ENCODE measurements at places on chromosomes 12 and 14.

DNA sequence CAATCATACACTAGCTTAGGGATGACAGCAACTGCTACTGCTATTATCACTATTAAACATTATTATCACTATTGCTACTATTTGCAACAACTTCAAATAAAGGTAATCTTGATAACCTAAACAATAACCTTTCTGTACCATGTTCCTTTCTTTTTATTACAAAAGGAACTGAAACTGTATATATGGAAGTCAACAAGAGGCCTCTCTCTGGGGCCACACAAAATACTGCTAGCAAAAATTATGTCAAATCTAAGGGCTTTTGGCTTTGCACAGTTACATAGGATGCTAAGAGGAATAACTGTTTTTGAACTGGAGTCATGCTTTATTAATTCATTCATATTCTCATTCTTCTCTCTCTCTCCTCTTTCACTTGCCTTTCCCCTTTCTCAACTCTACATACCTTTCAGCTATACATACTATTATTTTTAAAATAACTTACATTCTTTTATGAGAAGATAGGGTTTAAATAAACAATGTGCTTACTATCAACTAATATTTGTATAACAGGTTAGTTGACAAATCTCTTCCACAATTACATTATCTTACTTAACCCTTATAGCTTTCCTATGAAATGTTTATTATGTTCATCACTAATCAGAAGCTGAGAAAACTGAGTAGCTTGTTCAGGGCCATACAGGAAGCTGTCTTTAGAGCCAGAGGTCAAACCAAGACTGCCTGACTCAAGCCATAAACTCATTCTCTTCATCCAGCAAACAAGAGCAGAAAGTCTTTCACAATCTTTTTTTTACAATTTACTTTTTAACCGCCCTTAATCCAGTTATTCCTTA lies 25.7 kb downstream of the SPTSSA start:
- DNase-seq = no peak

GRCh38 chr12:47870175-47870781 lies 34.5 kb downstream of the VDR start:
- peak; percentile 56 for DNase-seq

DNA sequence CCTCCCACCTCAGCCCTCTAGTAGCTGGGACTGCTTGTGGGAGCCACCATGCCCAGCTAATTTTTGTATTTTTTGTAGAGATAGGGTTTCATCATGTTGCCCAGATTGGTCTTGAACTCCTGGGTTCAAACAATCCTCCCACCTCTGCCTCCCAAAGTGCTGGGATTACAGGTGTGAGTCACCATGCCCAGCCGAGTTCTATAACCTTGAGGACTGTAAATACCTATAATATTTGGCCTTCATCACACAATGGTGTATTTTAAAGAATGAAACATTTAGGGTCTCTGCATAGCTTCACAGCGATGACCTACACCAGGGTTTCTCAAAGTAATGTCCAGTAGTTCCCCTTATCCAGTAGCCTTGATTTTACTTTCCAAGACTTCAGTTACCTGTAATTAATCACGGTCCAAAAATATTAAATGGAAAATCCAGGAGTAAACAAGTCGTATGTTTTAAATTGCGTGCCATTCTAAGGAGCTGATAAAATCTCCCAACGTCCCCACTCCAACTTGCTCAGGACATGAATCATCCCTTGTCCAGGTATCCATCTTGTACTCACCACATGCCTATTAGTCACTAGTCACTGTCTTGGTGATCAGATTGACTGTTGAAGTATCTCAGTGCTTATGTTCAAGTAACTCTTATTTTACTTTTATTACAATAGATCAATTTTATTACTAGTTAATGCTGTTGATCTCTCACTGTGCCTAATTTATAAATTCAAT lies 368.2 kb downstream of the BTG1 start:
- DNase-seq = peak; percentile 13

DNA sequence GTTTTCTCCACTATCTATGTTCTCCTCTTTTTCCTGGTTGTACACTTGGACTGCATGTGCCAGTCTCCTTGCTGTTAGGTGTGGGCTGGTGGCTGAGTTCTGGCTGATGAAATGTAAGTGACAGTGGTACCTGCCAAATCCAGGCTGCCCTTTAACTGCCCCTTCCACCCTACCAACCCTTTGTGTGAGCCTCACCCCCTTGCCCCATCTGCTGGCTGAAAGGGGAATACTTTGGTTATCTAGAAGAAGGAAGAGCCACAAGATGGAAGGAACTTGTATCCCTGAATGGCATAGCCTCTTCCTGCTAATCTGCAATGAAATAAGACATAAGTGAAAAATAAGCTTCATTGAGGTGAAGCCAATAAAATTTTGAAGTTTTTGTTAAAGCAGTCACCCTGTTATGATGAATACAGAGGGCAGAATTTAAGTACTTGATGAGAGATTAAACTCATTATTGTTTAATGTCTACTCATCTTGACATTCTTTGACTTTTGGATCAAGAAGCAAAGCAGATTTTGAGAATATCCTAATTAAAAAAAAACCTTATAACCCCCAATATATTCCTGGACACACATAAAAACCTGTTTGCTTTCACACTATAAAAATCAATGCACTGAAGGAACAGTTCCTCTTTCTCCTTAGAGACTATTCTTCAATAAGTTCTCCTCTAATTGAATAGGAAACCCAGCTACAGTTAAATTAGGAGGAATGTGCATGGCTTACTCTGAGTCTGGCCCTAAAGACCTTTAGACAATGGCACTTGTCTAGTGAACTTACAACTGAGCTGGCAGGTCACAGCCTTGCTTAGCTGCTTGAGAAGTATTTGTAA lies 262.6 kb upstream of the BTG1 start:
- DNase-seq = peak; percentile 56

- peak; percentile 90 for DNase-seq
These were observed 21.3 kb upstream of the OASL start for GRCh38 chr12:121060149-121061001.

GRCh38 chr14:93090826-93091555 lies 24.7 kb downstream of the ITPK1 start:
- DNase-seq = no peak

- no peak for DNase-seq
These were observed 70.5 kb upstream of the ATP2B1 start for GRCh38 chr12:89779090-89779489.

- no peak for DNase-seq
These were observed 90.8 kb downstream of the SLC38A1 start for GRCh38 chr12:46177837-46178608.

- no peak for DNase-seq
These were observed 146.1 kb upstream of the NOS1 start for GRCh38 chr12:117507548-117507947.

- DNase-seq = no peak
These were observed 183.9 kb downstream of the APAF1 start for GRCh38 chr12:98828802-98829600.

DNA sequence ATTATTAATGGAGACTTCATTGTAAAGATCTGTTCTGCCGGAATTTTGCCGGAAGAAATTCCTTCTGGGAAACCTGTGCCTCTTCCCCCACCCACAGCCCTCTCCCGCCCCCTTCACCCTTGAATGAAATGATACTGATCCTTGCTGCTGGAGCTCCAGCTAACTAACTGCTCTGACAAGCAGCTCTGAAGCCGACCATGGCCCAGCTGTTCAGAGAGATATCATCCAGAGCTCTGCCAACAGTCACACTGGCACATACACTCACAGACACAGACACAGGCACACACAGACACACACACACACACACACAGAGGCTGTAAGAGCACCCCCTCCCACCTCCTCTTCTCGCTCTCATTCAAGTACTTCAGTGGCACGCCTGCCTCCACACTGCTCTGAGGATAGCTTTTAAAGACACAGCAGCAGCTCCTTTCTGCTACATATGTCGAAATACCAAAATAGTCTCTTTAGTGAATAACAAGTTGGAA lies 88.6 kb downstream of the R3HDM2 start:
- no peak for DNase-seq

DNA sequence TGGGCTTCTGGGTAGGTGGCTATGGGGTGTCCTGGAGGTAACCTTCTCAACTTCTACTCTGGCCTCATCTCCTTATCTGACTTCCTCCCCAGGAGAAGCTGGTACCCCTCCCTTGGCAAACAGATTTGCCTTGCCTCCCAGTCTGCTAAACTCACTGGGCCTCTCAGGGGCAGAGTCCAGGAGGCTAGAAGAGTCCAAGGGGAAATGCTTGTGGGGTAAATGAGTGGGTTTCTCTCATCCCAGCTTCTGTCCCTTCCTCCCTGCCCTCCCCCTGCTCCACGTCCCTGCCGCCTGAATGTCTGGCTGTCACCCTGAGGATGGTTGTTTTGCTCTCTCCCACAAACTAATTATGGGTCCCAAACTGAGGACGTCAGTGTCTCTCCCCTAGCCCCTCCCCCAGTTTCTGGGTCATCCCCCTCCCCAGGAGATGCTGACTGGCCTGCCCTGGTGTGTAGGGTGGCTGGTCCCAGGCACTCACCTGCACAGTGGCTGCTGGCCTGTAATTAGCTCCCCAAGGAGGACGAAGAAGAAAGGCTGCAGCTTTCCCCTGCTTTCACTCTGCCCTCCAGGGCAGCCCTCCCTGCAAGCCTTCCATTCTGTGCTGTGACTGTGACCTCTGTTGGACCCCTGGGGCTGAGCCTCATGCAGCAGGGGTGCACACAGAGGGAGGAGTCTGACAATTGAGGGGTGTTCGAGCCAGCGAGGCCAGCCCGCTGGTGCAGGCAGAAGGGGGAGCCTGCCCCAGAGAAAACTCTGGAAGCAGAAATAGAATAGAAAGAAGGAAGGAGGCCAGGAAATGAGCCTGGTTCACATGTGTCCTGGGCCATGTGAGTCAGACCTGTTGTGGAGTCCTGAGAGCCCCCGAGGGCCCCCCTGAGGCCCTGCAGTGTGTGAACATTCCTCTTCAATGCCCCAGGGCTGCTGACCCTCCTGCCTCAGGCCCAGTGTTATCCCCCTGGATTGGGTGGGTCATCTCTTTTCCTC lies at the start of gene LRP1-AS:
TSS of gene LRP1-AS (minus strand) at position 659 of the 984 bp plus-strand sequence.
- DNase-seq = no peak

DNA sequence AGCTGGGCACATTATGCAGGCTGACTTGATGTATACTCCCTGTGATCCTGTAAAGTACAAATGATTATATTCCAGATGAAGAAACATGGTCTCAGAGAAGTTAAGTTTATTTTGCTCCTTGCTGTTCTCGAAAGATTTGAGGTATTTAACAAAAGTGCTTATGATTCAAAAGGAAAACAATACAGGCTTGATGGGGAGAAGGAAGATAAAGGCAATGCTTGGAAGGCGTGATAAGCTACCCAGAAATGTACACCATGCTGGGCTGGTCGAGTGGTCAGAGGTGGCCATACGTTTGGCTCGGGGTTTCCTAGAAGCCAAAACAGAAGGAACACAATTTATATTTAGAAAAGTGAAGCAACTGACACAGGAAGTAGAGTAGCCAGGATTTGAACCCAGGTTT lies 201.0 kb downstream of the KTN1 start:
- DNase-seq = no peak

GRCh38 chr14:68686724-68687123 lies 106.1 kb downstream of the ZFP36L1 start:
- DNase-seq = no peak

DNA sequence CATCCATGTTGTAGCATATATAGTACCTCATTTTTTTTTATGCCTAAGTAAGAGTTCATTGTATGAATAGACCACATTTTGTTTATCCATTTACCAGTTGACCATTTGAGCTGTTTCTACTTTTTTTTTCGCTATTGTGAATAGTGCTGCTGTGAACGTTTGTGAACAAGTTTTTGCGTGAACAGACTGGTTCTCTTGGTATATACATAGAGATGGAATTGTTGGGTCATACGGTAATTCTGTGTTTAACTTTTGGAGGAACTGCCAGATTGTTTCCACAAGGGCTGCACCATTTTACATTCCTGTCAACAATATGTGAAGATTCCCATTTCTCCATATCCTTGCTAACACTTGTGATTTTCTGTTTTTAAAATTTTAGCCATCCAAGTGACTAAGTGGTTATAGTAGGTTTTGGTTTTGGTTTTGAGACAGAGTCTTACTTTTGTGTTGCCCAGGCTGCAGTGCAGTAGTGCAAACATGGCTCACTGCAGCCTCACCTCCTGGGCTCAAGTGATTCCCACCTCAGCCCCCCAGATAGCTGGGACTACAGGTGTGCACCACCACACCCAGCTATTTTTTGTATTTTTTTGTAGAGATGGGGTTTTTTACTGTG lies 68.3 kb upstream of the AMN start:
- peak; percentile 67 for DNase-seq

GRCh38 chr14:93744176-93744575 lies 44.1 kb downstream of the PRIMA1 start:
- no peak for DNase-seq

DNA sequence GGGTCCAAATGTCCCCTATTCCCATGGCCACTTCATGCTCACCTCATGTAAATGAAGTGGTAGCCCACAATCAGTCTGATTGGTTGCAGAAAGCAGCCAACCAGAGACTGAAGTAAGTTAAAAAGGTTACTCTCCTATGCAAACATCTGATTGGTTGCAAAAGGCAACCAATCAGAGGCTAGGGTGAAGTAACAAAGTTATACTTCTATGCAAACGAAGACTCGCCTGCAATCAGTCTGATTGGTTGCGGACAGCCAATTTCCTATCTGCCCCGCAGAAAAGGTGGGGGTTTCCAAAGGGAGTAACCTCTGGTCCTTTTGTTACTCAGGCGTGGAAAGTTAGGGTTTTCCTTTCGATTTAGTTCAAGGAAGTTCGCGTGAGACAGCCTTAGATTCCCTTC lies 208.1 kb upstream of the NEDD1 start:
- DNase-seq = no peak

DNA sequence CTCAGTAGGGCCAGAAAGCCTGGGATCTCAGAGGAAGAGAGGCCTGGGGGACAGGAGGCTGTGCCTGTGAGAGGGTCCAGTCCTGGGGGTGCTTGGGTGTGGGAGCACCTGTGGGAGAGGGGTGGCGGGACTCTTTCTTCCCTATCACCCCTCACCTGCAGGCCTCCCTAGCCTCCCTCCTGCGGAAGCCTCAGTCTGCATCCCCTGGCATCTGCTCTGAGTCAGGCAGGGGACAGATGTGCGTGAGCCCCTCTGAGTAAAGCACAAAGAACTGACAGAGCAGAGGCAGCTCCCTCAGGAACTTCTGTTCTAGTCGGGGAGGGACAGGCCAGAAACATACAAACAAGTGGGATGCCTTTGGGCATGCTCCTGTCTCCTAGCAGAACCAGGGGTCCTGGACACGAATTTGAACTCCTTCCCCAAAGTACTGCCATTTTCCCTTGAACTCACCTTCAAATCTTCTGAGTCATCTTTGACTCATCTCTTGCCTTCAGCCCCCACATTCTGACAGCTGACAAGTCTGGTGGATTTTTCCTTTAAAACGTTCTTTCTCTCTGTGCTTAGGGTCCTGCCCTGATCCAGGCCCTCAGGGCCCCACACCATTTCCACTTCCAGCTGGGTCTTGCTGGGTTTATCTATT lies 8.5 kb upstream of the HSP90AA1 start:
- no peak for DNase-seq

- no peak for DNase-seq
These were observed 962.9 kb downstream of the TMEM121 start for GRCh38 chr14:106489112-106489881.

DNA sequence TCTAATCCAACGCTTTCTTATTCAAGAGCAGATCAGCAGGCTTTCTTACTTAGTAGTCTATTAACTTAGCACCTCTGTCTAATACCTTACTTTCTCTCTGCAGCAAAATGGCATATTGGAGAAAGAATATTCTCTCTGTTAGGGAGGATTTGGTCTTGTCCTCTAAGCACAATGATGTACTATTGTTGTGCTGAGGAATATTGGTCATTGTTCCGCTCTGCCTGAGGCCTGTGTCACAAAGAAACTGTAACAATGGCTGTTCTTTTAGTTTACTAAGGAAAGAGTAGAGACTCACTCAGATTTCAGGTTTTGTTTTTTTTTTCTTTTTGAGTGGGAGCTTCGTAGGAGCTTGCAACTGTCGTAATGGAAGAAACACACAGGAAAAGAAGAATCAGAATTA lies 1358.8 kb downstream of the LRFN5 start:
- no peak for DNase-seq

- no peak for DNase-seq
These were observed 229.2 kb upstream of the TMTC1 start for GRCh38 chr12:30012816-30013450.

Measured in suppressor macrophage treated with lipopolysaccharide for 1 hour (primary cell).